ENCODE measurements at places on chromosomes 4 and X.

- DNase-seq = no peak
Measured at GRCh38 chrX:34578237-34578636, 78.8 kb downstream of the TMEM47 start.

DNA sequence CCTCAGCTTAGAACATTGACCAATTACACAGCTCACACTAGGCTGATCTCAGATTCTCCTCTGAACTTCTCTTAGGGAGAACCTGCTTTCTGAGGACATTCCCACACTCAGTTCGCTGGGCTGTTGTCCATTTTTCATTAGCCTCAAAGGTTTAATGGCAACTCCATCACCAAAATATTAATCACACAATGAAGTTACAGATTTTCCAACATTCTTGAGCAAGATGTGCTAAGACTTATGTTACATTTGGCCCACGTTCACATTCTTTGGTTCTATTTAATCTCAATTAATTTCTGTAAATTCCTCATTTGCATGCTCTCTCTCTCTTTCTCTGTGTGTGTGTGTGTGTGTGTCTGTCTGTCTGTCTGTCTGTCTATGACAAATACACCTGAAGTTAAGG is 82.3 kb upstream of the EDNRA start:
- DNase-seq = no peak

DNA sequence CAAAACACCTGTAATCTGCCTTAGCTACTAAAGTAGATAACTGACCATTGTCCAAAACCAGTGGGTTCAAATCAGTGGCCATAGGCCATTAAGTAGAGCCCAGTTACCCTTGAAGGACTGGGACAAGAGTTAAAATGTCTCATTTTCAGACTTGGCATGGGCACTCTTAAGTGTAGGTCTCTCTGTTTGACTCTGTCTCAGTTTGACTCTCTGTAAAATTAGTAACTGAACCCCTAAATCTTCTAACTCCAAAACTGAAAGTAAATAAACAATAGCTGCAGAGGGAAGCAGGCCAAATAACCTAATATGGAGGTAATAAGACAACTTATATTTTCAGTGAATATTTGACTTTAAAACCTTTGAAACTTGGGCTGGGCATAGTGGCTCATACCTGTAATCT is 89.1 kb downstream of the SLC16A2 start:
- DNase-seq = no peak

- no peak for DNase-seq
Measured at GRCh38 chr4:74933562-74934015, 673 bp downstream of the PARM1 start.

DNA sequence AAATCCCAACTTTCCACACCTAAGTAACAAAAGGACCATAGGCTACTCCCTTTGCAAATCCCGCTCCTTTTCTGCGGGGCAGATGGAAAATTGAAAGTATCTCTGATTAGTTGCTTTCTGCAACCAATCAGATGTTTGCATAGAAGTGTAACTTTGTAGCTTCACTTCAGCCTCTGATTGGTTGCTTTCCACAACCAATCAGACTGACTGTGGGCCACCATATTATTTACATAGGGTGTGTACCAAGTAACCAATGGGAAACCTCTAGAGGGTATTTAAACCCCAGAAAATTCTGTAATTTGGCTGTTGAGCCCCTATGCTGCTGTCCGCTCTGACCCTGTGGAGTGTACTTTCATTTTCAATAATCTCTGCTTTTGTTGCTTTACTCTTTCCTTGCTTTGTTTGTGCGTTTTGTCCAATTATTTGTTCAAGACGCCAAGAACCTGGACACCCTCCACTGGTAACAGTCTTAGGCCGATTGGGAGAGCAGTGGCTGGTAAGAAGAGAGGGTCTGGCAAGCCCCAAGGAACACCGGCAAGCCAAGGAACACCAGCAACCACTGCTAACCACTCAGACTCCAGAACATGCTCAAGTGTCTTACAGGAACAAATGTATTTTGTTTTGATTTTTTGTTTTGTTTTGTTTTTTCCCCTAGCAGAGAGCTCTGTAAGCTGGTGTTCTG is 125.5 kb upstream of the MAP3K15 start:
- DNase-seq = no peak

- DNase-seq = no peak
Measured at GRCh38 chr4:85790582-85790981, 315.6 kb downstream of the ARHGAP24 start.

- DNase-seq = no peak
Measured at GRCh38 chr4:61003301-61003700, 196.8 kb upstream of the ADGRL3 start.

- DNase-seq = no peak
Measured at GRCh38 chr4:76691807-76692582, 205.9 kb downstream of the SOWAHB start.

- no peak for DNase-seq
Measured at GRCh38 chr4:8516996-8517550, 63.1 kb upstream of the GPR78 start.

GRCh38 chr4:23930750-23931488 is 41.1 kb upstream of the PPARGC1A start:
- no peak for DNase-seq
